CD4-positive, alpha-beta T cell treated with Interleukin-10 for 1 hour (primary cell): ENCODE measurements at places on chromosomes 3 and 15.

GRCh38 chr15:62035256-62035924 lies 24.9 kb downstream of the VPS13C start:
- DNase-seq: no peak

DNA sequence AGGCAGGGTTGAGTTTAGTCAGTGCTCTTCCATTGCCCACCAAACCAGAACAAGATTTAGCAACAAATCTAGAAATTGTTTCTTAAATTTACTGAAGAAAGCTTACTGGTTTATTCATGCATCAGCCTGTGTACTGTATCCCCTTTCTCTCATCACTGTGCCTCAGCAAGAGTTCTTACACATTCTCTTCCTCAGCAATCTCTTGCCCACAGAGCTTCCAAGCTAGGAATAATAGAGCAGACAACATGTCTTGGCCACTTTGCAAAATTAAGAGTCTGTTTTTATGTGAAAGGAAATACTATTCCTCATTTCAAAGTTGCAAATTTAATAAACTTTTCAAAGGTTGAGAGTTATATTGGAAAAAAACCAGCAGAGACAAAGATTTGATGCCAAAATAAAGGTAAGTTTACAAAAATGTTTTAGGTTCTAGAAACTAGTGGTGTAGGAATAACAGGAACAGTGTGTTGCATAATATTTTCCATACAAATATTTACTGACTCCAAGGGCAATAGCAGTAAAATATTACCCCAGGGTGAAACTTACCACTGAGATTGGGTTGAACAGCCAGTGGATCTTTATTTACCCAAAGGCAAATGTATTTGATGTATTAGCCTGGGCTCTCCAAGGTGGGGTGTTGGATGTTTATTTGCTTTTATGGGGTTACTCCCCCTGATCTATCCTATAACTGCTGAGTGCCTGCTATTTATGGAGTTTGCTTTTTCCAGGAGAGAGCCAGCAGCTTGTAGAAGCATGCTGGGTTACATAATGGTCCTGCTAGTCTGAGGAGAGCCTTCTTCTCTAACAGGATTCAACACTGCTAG lies 276.7 kb downstream of the ADAMTSL3 start:
- no peak for DNase-seq

GRCh38 chr3:172543884-172544283 lies 20.7 kb upstream of the TNFSF10 start:
- no peak for DNase-seq

- DNase-seq: no peak
These were observed 18.6 kb upstream of the SEC13 start for GRCh38 chr3:10339376-10339955.

GRCh38 chr3:77601823-77602415 lies 562.0 kb downstream of the ROBO2 start:
- no peak for DNase-seq

DNA sequence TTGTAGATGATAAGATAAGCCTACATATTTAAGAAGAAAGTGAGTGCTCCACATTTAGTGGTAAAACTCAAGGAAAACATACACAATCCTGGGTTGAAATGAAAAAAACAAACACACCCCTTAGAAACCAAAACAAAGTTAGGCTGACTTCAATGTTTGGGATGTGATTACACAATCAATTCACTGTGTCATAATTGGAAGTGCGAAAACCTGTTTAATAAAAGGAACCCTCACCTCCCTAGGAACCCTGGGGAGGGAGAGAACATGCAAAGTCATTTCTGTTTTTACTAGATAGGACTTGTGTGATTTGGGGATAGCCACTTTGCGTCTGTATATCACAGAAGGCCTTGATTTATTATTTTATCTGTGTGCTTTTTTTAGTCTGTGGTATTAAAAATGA lies 275.0 kb downstream of the NFKBIZ start:
- DNase-seq: no peak

DNA sequence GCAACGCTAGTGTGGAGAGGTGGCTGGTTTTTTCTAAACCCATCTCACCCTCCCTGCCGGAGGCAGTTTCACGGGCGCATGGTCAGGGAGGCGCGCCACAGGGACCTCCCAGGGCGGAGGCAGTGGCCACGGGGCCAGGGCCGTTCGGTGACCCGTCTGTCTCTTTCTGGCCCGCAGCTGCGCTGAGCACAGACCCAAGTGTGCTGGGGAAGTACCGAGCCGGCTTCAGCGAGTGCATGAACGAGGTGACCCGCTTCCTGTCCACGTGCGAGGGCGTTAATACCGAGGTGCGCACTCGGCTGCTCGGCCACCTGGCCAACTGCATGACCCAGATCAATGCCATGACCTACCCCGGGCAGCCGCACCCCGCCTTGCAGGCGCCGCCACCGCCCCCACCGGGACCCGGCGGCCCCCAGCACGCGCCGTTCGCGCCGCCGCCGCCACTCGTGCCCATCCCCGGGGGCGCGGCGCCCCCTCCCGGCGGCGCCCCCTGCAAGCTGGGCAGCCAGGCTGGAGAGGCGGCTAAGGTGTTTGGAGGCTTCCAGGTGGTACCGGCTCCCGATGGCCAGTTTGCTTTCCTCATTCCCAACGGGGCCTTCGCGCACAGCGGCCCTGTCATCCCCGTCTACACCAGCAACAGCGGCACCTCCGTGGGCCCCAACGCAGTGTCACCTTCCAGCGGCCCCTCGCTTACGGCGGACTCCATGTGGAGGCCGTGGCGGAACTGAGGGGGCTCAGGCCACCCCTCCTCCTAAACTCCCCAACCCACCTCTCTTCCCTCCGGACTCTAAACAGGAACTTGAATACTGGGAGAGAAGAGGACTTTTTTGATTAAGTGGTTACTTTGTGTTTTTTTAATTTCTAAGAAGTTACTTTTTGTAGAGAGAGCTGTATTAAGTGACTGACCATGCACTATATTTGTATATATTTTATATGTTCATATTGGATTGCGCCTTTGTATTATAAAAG lies 1.8 kb downstream of the HES1 start:
- peak; percentile 44 for DNase-seq

GRCh38 chr3:62601238-62602070 lies 228.1 kb upstream of the FEZF2 start:
- no peak for DNase-seq

DNA sequence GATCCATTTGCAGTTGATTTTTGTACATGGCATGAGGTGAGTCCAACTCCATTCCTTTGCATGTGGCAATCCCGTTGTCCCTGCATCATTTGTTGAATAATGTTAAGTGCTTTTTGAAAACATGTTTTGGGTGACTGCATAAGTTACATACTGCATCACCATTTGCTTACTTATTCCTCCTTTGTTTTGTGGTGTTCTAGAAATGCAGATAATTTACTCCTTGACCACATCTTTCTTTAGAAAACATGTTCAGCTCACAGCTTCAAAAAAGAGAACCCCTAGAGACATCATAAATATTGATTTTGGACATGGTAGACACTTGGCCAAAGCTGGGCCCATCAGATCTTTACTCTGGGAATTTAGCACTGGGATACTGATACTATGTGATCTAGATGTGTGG lies 135.3 kb upstream of the DAZL start:
- no peak for DNase-seq

DNA sequence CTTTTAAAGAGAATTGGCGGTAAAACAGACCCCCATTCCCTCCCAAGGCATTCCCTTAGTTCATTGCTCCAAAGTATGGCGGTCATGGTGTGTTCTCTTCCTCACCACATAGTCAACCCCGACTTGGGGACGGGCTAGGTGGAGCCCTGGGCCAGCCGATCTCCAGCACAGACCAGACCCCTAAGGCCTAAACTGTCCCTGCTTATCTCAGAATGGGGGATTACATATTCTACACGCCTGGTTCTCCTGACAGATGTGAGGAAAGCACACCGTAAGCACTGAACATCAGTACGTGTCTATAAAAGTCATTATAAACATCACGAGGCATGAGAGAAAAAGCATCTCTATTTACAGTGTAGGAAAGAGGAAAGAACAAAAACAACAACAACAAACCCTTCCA lies 244.5 kb upstream of the STT3B start:
- DNase-seq: no peak

GRCh38 chr3:184551614-184552256 lies 9.8 kb upstream of the EPHB3 start:
- DNase-seq: no peak

DNA sequence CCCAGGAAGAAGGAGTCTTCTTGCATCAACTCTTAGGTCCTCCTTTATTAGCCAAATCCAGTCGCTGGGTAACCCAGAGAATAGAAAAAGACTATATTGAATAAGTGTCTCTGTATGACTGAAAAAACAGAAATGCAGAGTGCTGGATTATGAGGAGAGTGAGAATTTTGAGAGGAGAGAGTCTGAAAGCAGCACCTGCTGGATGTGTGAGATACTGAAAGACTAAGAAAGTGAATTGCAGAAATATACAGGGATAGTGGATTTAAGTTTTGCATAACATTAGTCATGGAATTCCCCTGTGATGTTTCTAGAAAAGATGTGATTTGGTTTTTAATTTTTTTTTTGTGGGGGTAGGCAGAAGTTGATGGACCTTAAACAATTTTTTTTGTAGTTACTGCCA lies 296.5 kb downstream of the MECOM start:
- DNase-seq: no peak

GRCh38 chr15:88493844-88494243 lies 26.3 kb downstream of the MRPS11 start:
- no peak for DNase-seq

DNA sequence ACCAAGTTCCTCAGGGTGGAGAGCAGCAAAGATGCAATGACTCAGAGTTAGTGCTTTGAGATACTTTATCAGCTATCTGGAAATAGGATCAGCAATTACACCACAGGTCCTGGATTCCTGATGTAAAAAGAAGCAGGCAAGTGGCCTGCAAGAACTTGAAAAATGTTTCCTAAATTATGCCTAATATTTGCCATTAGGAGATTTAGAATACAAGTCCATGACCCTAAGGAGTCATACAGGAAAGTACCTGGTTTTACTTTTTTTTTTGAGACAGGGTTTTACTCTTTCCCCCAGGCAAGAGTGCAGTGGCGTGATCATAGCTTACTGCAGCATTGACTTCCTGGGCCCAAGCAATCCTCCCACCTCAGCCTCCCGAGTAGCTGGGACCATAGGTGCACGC lies 78.8 kb upstream of the CRBN start:
- no peak for DNase-seq

GRCh38 chr3:130299531-130299930 lies 45.9 kb upstream of the COL6A5 start:
- DNase-seq: no peak

GRCh38 chr3:12046406-12046805 lies 42.2 kb downstream of the SYN2 start:
- no peak for DNase-seq

GRCh38 chr15:98937413-98938104 lies 70.0 kb downstream of the PGPEP1L start:
- no peak for DNase-seq

GRCh38 chr3:178206521-178206920 lies 329.7 kb upstream of the KCNMB2 start:
- no peak for DNase-seq

DNA sequence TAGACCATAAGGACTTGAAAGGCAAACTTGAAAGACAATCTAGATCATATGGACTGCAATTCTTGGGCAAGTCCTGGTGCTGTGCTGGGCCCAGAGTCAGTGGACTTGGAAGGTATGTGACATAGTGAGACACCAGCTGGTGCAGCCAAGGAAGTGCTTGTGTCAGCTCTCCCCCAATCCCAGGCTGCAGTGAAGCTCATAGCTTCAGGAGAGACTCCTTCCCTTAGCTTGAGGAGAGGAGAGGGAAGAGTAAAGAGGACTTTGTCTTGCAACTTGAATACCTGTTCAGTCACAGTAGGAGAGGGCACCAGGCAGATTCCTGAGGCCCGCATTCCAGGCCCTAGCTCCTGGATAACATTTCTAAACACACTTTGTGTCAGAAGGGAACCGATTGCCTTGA lies 127.4 kb upstream of the ZPLD1 start:
- DNase-seq: no peak

DNA sequence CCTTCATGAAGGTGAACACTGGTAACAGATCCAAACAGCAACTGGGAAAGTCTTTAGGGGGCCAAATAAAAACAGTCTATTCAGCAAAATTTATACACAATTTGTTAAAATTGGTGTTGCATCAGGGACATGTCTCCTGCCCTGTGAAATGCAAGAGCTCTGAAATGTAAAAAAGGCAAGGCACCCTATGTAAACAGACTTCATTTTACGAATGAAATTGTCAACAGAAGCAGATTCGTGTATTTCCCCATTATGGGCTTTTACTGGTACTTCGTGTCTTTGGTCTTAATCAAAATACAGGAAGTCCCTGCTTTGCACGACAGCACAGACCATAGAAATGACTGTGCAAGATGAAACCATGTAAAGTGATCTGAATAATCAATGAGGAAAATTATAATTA lies 127.3 kb upstream of the THBS1 start:
- no peak for DNase-seq

DNA sequence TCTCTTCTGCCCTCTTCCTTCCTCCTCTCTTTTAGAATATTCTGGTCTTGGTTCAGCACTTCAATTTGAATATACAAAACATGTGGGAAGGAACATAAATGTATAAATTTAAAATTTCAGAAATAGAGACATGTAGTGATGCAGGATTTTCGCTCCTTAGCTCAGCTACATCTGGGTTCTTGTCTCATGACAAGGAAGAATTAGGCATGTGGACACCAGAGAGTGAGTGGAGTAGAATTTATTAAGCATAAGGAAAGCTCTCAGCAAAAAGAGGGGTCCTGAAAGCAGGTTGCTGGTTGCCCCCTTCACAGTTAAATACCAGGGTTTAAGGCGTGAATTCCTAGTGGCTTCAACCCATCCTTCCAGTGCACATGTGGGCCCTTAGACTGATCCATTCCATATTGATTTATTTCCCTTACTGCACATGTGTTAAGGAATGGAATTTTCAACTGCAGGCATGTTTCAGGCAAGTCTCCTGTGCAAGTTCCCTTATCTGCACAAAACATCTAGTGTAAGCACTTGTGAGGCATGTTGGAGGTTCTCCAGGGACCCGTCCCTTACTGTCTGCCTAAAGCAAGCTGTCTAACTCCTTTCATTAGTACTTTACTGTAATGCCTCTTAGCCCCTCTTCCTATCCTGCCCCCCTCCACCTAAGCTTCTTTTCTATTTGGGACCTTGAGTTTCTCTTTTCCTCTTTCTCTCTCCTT lies 133.2 kb upstream of the STRIT1 start:
- DNase-seq: no peak

- no peak for DNase-seq
These were observed 377.2 kb downstream of the RAP2B start for GRCh38 chr3:153539263-153539662.

- DNase-seq: no peak
These were observed 404.1 kb downstream of the EPHB1 start for GRCh38 chr3:135199137-135199536.

DNA sequence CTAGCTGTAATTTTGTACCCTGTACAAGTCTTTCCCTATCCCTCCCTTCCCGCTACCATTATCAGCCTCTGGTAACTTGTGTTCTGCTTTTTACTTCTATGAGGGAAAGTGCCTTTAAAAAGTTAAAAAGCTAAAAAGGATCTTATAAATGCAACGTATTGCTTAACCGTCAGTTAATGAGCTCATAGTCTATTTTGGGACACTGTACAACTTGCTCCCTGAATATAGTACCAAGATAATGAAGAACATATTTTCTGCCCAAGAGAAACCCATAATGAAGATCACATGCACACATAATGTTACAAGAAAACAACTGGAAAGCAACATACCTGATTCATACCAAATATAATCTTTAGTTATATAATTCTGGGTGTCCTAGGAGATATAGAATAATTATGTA lies 22.6 kb downstream of the ZIC1 start:
- DNase-seq: no peak

- DNase-seq: no peak
These were observed 298.9 kb downstream of the LRTM1 start for GRCh38 chr3:54628888-54629441.
